Posterior vena cava (tissue), 2 donors: ENCODE measurements at places on chromosomes 12 and 14. TPM values are rescaled to one million over a fixed set of nuclear protein-coding genes. Genes with fewer than 3 reads are reported as not detected.

DNA sequence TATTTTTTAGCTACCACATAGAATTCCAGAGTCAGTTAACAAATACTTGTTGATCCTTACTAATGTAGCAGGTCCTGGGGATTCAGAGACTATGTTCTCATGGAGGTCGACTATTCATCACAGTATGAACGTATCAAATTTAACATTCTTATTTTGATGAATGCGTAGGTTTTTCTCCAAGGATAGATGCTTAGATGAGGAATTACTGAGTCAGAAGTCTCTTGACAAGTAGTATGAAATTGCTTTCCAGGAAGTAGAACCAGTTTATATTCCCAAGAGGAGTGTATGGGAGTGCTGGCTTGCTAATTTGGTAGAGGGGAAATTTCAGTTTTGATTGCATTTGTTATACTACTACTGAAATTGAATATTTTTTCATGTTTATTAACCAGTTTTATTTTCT, 42.8 kb upstream of the CRADD start:
- no peak for DNase-seq

Gene MLF2
- total RNA-seq, result 106 TPM

DNA sequence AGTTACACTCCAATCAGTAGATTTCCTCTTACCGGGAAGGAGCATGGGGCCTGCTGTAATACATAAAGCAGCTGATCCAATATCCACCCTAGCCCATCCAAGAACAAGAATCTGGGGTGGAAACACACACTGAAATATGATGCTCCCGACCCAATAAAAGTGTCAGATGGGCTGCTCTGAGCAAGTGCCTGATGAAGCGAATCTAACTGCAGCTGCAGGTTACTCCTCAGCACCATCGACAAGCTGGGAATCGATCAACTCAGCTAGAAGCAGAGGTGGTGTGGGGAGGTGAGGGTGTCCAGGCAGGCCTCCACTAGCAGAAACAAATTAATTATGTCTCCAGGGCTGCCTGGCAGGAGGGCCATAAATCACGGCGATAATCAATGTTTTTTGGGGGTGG, 64.0 kb upstream of the WSCD2 start:
- DNase-seq, result no peak

GRCh38 chr14:62123961-62124360, 361.7 kb downstream of the SNAPC1 start:
- DNase-seq, result no peak

- DNase-seq, result no peak
These were observed 25.6 kb upstream of the GPATCH2L start for GRCh38 chr14:76126076-76126475.

DNA sequence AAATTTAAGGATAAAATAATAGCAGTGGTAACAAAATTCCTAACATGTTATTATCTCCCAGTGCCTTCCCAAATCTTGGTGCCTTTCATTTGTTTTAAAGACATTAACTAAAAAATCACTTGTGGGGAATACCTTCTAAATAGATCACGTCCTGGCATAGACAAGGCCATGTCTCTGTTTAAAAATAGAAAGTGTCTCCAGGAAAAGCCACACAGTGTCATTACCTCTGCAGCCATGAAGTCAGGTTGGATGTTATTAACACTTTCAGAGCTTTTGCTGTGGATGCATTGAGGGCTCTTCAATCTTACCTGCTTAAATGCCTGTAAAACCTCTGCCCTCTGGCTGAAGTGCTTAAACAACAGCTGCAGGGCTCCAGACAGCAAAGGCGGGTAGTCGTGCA, 211.1 kb downstream of the ITPR2 start:
- no peak for DNase-seq
